ENCODE measurements at places on chromosomes 5 and 9. TPM values are rescaled to one million over a fixed set of nuclear protein-coding genes. Genes with fewer than 3 reads are reported as not detected.

DNA sequence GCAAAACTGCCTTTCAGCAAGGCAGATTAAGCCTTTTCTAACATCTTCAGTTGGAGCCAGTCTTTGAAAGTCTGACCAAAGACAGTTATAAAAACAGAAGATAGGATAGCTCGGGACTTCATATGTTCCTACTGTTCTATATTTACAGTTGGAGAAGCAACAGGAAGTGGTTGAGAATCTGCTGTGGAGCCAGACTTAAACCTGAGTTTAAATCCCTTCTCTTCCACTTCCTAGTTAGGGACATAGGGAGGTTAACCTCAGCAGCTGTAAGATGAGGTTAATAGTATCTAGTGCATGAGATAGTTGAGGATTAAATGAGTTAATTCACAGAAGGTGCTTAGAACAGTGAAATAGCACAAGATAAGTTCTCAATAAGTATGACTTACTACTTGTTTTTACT lies 84.5 kb upstream of the FREM1 start:
- no peak for DNase-seq

SPATA31D4 gene
- polyA plus RNA-seq = not detected

- no peak for DNase-seq
Measured at GRCh38 chr5:6754766-6755165, 41.5 kb downstream of the TENT4A start.

IFNK gene
- not detected for polyA plus RNA-seq

DNA sequence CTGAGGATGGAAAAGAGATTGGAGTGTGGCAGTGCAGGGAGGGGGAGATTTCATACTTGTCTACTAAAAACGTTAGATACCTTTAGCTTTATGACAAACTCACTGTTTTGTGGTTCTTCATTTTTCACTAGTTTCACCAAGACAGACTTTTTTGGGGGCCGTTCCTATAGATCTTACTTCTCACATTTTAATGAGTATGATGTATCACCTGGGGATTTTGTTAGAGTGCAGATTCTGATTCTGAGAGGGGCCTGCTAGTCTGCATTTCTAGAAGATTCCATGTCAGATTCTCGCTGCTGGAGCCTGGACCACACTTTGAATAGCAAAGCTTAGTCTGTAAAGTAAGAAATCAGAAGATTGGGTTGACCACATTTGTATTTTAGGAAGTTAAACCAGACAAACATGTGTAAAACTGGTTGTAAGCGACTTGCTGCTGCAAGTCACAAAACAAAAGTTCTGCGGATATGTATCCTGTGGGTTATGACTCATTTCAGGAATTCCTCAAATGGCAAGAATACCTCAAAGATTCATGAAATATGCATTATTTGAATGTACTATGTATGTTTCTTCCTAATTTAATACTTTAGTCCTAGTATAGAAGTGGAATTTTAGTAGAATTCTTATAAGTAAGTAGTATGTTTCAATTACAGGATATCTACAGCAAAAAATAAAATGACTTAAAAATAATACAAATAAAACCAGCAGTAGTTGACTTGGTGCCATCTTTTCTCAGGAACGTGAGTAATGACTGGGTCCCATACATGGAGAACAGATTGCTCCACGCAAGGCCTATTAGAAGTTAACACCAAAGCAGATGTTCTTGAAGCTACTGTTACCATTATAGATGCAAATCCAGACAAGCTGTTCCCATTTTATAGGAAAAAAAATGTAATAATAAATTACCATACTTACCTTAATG lies 27.8 kb downstream of the NFIL3 start:
- peak; percentile 93 for DNase-seq

PROB1 gene
- 0.36 TPM for polyA plus RNA-seq

- no peak for DNase-seq
Measured at GRCh38 chr5:24365406-24365805, 279.4 kb downstream of the CDH10 start.

DNA sequence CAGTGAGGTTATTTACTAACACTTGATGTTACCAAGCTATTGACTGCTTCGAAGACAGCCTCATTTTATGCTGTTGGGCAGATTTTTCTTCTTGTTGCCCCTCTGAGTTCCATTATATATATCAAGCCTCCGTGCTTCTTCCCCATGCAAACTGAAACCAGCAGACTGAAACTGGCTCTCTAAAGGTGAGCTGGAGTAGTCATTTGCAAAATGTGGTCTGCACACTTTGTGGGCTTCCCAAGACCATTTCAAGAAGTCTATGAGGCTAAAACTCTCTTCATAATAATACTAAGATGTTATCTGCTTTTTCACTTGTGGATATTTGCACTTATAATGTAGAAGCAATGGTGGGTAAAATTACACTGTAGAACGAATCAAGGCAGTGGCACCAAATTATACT lies 13.9 kb downstream of the SLC36A1 start:
- no peak for DNase-seq

Data from IMR-90 (cell line).